ENCODE measurements at places on chromosomes 1 and 21.

- DNase-seq: no peak
Measured at GRCh38 chr21:42332557-42333317, 17.5 kb upstream of the TFF3 start.

DNA sequence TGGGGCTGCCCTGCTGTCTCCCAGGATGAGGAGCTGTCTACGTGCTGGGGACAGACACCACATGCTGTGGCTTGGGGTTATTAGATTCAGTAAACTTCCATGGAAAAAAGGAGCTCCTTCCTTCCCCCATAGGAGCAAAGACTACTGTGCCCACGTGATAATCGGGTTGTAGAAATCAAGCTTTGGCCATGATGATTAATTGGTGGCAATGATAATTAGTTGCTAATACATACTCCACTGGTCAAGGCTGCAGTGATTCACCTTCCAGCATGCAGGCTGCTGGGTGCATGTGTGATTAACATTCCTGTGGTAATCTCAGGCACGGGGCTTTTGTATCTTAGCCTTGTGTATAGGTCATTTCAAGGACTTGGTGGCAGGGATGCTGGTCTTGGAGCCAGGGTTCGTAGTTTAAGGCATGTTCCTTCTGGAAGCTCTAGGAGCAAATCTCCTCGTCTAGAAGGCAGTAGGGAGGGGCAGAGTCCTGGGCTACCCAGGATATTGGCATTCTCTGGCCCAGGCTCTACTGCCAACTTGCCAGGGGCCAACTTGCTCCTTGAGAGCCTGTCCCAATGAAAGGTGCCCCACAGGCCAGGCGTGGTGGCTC is 41.4 kb downstream of the TMCO4 start:
- no peak for DNase-seq

DNA sequence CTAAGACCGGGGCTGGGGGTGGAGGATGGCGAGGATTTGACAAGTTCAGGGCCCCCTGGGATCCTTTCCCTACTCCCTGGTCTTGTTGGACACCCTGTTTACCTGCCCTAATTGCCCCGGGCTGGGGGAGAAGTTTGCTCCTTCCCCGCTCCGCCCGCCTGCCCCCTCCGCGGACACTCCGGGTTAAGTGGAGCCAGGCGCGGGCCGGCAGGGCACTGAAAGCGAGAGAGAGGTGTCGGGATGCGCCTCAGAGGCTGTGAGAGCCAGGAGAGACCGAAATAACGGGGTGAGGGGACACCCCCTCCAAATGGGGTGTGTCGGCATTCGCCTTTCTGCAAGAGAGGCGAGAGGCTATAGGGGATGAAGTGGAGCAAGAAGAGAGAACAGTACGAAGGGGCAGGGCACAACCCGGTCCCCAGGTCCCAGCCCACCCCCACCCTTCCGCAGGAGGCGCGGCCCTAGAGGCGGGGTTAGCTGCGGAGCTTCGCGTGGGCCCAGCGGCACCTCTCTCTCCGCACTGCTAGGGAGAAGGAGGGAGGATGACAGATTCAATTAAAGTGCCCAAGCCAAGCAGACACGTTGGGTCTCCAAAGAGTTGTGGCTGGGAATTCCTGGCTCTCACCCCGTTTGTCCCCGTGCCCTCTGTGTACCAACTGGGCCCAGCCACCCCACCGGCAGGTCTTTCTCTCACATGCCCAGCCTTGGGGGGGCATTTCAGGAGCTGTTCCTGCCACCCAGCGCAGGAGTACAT is 3.8 kb downstream of the EFNA3 start:
- DNase-seq: no peak

DNA sequence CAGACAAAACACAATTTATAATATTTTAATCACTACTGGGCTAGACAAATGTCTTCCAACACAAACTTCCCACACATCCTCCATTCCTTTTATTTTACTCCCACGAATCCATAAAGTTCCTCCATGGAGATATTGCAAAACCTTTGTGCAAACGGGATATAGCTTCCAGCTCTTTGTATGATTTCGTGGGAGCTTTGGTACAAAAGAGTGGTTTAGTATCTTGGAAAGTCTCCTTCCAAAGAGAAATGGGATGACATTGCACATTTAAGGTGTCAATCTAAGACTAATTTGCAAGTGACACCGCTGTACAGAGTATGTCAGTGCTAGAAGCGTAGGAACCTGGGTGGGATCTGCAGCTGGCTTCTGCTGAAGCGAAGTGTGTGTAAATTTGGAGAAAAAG is 455.2 kb upstream of the RUNX1 start:
- DNase-seq: no peak

DNA sequence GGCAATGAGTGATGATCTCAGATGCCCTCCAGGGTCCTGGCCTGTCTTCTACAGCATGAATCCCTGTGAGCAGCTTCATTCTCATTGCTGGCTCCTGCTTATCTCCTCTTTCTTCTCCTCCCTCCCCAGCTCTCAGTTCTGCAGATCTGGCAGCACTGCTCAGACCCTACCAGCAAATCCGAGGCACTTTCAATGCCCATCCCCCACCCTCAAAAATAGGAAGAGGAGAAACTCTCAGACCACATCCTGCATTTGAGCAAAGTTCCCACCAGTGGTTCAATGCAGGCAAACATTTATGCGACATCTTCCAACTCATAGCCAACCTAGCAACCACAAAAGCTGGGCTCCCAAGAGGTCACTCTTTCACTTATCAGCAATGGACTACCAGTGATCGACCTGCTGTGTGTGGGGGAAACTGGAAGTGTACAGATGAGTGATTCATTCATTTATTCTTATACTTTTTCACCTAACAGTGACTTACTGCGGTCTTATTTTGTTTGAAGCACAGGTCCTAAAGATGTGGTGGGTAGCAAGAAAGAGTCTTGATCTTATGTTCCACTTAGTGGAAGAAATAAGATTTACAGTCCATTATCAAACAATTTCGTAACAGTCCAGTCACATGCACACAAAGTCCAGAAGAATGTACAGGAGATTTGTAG is 5.8 kb upstream of the CHI3L2 start:
- DNase-seq: no peak

- no peak for DNase-seq
Measured at GRCh38 chr1:155466996-155467395, 95.6 kb downstream of the ASH1L start.

- DNase-seq: no peak
Measured at GRCh38 chr1:247865416-247865815, 8.4 kb downstream of the TRIM58 start.

DNA sequence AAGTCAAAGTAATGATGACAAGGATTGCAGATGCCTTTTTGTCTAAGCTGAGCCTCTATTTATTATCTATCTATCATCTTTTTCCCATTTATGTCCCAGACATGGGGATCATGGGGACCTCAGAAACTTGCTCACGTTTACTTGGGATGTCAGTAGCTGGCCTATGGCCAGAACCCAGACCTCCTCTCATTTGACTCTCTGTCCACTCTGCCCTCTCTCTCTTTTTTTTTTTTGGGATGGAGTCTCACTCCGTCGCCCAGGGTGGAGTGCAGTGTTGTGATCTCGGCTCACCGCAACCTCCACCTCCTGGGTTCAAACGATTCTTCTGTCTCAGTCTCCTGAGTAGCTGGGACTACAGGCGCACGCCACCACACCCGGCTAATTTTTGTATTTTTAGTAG is 3.7 kb upstream of the ID3 start:
- DNase-seq: no peak

All from stimulated activated CD4-positive, alpha-beta T cell treated with anti-CD3 and anti-CD28 coated beads, Interleukin-1b, Interleukin-23, amount 100 ng/mL, for 24 hours (primary cell).